T-cell (primary cell): ENCODE measurements at places on chromosomes 5 and 9.

DNA sequence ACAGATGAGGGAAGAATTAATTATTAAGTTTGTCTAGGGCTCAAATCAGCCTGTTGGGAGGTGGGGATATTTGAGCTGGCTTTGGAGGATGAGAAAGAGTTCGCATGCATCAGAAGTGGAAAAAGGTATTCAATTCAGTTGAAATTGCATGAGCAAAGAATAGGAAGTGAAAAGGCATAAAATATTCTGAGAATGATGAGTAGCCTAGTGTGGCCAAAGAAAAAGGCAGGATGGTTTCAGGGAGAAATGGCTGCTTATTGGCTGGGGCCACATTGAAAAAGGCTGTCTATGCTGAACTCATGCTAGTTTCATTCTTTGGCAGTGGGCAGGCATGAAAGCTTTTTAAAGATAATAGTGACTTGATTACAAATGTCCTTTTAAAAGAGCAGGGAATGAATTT, 235.4 kb upstream of the RIOK2 start:
- DNase-seq: no peak

DNA sequence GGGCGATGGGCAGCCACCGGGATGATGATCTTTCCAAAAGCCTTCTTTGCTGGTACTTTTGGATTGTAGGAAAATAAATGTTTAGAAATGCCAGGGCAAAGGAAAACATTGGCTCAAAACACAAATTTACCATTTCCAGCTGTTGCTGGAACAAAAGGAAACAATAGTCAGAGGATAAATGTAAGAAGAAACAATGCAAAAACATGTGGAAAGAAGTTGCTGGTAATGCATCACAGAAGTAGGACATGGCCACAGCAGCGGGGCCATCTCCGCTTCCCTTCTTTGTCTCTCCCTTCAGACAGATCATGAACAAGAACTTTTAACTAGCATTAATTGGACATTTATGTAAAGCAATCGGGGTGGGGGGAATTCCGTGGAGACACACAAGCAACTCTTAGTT, 184.5 kb downstream of the EBF1 start:
- no peak for DNase-seq

DNA sequence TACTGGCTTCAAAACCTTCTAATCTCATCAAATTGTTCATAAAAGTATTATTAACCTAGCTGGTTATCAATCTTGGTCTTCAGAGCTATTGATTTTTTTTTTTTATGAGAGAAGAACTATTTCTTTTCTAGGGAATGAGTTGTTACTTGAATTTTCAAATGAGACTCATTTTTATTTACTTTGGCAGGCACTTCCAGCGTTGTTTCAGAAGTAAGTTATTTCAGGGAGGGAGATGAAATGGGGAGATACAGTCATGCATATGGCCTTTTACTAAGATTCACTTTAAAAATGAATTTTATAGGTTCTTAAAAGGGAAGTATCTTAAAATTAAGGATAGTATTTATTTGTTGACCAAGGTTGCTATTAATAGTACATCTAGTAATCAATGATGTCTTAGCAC, 129.6 kb downstream of the IZUMO3 start:
- DNase-seq: no peak

- DNase-seq: no peak
Measured at GRCh38 chr5:31187591-31187990, 5.9 kb upstream of the CDH6 start.

DNA sequence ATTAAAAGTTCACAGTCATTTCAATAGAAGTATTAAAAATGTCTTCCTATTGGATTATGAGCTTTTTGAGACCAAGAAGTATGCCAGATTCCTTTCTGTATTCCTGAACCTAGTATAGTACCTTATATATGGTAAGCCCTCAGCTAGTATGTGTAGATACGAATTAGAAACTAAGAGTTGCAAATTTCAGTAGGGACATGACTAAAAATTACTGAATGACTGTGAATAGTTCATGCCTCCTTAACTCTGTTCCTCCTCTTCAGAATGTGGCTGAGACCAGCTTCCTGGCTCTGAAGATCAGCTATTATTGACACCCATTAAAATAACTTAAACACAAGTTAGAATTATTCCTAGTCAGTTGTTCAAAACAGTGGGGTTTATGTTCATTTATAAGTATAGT, 19.7 kb downstream of the KDM3B start:
- no peak for DNase-seq

GRCh38 chr9:92299116-92299515, 5.6 kb upstream of the IARS1 start:
- no peak for DNase-seq

DNA sequence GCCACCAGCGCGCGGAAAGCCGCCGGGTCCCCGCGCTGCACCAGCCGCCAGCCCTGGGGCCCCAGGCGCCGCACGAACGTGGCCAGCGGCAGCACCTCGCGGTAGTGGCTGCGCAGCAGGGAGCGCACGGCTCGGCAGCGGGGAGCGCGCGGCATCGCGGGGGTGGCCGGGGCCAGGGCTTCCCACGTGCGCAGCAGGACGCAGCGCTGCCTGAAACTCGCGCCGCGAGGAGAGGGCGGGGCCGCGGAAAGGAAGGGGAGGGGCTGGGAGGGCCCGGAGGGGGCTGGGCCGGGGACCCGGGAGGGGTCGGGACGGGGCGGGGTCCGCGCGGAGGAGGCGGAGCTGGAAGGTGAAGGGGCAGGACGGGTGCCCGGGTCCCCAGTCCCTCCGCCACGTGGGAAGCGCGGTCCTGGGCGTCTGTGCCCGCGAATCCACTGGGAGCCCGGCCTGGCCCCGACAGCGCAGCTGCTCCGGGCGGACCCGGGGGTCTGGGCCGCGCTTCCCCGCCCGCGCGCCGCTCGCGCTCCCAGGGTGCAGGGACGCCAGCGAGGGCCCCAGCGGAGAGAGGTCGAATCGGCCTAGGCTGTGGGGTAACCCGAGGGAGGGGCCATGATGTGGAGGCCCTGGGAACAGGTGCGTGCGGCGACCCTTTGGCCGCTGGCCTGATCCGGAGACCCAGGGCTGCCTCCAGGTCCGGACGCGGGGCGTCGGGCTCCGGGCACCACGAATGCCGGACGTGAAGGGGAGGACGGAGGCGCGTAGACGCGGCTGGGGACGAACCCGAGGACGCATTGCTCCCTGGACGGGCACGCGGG, at the start of gene TERT:
Gene TERT, minus strand, starts transcription at position 234 of the 815 bp plus-strand sequence. Its CDS starts 79 bp downstream, at position 155.
- DNase-seq: peak; percentile 55

DNA sequence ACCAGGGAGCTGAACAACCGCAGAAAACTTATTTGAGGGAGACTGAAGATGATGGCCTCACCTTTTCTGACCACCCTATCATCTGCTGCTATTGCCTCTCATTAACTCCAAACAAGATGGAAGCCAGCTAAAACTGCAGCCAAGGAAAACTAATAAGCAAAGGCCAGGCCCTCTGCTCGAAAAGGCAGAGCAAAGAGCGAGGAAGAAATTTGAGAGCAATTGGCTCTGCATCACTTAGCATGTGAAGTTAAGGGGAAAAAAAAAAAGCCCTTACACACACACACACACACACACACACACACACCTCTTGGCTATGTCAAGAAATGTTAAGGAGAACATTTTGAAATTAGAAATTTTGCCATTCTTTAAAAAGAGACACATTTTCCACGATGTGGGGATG, 228.1 kb upstream of the CYLC2 start:
- DNase-seq: no peak

DNA sequence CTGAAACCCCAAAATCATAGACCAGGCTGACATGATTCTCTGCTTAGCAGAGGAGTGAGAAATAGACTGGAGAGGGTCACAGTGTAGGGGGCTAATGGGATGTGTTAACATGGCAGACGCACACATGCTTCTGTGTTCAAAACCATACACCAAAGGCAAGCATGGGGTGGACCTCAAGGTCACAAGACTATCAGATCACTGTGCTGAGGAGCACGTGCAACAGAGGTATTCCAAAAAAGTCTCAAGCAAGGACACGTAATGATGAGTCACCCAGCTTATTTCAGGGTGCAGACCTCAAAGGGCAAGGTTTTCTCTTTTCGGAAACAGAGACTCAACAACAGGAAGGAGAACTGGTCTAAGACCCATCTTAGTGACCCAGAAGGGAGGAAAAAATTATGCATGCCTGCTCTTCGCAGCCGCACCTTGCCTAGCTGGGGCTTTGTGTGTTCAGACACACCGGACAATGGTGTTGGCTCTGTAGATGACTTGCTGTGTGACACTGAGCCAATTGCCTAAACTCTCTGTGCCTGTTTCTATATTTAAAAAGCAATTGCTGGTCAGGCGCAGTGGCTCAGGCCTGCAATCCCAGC, 20.3 kb downstream of the WHRN start:
- no peak for DNase-seq

- DNase-seq: no peak
Measured at GRCh38 chr9:77016526-77017504, 2.6 kb upstream of the FOXB2 start.

DNA sequence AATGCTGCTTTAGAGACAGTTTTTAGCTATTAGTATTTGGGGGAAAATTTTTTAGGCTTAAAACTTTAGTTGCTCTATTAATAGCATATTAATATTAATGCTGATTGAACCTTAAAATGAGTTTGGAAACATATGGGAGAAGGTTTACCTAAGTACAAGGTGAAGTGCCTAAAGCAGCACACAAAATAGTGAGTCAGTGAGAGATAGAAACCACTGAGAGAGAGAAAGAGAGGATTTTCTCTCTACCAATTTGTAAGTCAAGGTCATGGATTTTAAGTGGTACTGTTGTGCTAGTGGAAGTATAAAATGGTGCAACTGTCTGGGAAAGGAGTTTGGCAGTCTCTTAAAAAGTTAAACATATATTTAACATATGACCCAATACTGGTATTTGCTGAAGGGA, 64.9 kb downstream of the MARCHF3 start:
- DNase-seq: no peak

- DNase-seq: peak; percentile 50
Measured at GRCh38 chr9:105405514-105406131, 42.2 kb upstream of the FSD1L start.

GRCh38 chr9:97848480-97849237, 4.4 kb upstream of the FOXE1 start:
- no peak for DNase-seq

GRCh38 chr5:147567917-147568598, 58.2 kb upstream of the DPYSL3 start:
- DNase-seq: no peak

DNA sequence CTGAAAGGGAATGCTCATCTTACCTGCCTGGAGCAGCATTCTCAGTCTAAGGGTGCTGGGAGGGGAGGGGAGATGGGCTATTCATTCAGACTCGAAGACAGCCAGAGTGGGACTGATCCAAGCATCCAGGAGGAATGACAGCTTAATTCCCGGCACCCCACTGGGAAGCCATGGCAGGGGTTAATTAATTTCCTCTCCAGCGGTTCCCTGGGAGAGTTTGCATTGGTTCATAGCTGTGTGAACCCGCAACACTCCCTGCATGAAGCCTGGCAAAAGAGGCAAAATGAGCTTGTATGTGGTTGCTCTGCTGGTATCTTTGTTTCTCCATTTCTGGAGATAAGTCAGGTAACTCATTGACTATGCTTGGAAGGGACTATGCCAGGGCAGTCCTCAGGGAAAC, 401.0 kb upstream of the SLC24A2 start:
- no peak for DNase-seq

DNA sequence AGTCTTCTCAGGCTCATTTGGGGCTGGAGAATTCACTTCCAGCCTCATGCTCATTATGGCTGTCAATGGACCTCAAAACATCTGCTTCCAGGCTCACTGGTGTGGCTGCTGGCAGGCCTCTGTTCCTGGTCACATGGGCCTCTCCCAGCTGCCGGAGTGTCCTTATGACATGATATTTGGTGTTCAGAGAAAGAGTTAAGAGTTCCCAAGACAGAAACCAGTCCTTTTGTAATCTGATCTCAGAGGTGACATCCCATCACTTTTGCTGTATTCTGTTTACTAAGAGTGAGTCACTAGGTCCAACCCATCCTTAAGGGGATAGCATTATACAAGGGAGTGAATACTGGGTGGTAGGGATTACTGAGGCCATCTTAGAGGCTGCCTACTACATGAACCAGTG, 104.6 kb downstream of the CACNA1B start:
- DNase-seq: no peak

GRCh38 chr5:143213231-143213850, 190.1 kb downstream of the NR3C1 start:
- no peak for DNase-seq

DNA sequence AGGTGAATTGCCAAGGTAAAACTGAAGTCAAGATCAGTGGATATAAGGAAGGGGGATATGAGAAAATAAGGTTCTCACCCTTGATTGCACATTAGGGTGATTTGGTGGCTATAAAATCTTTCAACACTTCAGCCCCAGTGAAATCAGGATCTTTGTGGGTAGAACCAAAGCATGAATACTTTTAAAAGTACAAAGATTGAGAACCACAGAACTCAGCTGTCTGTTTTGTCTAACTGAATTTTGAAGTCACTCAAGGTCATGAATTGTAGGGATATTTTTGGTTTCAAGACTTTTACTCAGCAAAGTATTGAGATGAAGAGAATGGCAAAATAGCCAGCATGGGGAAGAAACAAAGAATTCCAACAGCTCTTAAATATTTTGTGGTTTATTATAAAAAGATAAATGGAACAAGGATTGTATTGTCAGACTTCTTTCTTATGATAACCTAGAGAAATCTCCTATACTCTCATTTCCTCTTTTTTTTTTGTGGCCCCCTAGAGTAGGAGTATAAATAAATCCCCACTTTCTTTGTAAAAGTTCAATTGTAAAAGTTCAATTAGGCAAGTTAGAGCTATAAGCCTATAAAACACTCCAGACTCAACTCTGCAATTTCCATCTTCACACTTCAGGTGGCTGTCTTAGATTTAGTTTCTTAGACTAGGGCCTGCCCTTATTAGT, 272.9 kb downstream of the PDE4D start:
- no peak for DNase-seq

GRCh38 chr5:146048994-146049703, 56.2 kb downstream of the PLAC8L1 start:
- DNase-seq: no peak

- DNase-seq: no peak
Measured at GRCh38 chr5:172453206-172453985, 929 bp downstream of the SH3PXD2B start.

- no peak for DNase-seq
Measured at GRCh38 chr9:83219154-83219923, 156.4 kb upstream of the RASEF start.
